ENCODE measurements at places on chromosomes 11 and 22.

DNA sequence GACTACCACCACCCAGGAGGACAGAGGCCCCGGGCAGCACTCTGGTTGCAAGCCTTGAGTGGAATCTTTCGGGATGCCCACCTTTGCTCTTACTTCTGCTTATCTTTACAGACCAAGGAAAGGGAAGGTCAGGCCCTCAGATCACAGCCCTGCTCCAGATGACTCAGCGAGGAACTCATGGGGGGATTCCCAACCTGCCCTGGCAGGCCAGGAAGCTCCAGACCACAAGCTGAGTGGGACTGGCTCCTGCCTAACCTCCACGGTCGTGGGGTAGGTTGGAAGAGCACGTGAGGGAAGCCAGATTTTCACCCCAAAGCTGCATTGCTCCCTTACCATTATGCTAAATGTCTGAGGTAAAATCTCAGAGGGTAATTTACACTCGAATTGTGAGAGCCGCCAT, 11.8 kb downstream of the TBC1D10A start:
- DNase-seq: no peak

GRCh38 chr11:121553389-121553788, 100.6 kb upstream of the SORL1-AS1 start:
- DNase-seq: no peak

DNA sequence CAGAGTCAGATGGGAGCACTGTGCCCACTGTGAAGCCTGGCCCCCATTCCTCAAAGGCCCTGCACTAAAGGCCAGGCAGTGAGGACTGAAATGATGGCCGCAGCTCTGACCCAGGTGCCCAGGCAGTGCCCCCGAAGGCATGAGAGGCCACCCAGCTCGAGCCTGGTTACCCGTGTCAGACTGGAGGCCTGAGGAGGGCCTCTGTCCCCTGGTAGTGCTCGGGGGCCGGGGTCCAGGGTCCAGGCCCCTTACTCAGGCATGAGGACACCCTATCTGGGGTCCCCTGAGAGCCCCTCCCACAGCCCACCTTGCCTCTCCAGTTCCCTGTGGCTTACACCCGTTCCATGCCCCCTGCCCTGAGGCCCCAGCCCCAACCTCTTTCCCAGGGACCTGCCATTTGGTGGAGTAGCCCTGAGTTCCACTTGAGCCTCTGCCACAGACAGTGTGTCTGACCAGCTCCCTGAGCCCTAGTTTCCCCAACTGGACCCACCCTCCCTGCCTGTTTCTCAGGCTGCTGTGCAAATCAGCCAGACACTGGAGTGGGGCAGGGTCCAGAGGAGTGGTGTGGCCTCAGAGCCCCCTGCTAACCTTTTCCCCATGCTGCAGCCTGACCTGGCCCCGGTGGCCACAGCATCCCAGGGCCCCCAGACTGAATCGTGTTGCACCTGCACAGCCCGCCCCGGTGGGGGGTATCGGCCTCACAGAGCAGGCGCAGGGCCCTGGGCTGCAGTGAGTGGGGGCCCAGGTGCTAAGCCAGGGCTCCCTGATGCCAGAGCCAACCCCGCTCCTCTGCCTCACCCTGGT, 10.8 kb upstream of the ANKRD13D start:
- DNase-seq: no peak

GRCh38 chr11:33266393-33267215, 9.4 kb downstream of the HIPK3 start:
- peak; percentile 37 for DNase-seq

- no peak for DNase-seq
Measured at GRCh38 chr22:30439226-30439625, 13.7 kb downstream of the MTFP1 start.

DNA sequence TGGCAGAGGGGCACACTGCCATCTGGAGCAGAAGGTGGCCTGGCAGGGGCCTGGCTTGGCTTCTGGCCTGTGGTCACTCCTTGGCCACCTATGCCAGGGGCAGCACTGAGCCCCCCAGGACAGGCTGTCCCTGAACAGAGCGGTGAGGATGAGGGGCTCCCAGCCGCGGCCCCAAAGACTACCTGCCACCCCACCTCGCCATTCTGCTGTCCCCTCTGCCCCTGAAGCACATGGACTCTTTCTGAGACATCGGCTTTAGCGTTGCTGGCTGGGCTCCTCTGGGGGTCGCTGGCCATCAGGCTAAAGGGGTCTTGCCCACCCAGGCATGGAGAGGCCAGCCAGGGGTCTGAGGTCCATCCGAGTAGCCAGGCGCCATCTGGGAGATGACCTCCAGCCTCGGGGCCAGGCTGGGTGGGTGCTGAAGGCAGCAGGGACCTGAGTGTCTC, 87.8 kb downstream of the WNT7B start:
- no peak for DNase-seq

GRCh38 chr11:35671396-35672127, 9.0 kb downstream of the TRIM44 start:
- no peak for DNase-seq

GRCh38 chr11:114082415-114082748, 22.9 kb downstream of the ZBTB16 start:
- DNase-seq: no peak

DNA sequence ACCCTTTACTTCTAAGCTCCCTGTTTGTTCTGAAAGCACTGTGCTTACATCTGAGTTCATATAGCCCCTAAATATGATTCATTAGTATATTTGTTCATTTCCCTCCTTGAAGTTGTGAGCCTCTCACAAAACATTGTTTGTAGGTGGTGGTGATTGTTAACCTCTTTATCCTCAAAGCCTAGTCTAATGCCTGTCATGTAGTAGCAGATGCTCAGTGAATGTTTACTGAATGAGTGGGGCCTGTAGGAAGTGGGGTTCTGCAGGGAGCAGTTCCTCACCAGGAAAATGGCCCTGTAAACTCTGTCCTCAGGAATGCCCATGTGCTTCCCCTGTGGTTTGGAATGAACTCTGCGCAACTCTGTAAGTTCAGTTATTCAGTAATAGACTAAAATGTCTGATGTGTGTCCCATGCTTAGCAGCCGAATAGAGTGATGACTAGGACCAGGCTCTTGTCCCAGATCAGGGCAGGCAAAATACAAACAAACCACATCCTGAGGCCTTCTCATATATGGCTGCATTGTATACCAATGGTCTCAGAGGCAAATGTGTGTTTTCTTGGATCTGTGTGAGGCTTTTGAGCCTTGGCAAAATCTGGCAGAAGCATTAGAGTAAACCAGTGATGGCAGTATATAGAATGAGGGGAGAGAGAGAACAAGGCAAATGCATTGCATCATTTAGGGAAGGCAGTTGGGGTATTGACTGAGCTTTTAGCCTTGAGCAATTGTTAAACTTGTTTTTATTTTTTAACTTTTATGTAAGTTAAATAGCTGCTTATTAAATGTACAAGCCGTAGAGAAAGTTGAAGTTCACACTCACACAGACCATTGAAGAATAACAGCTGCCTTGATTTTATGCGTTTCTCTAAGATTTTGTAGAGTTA, 91.4 kb upstream of the BIRC3 start:
- DNase-seq: no peak

DNA sequence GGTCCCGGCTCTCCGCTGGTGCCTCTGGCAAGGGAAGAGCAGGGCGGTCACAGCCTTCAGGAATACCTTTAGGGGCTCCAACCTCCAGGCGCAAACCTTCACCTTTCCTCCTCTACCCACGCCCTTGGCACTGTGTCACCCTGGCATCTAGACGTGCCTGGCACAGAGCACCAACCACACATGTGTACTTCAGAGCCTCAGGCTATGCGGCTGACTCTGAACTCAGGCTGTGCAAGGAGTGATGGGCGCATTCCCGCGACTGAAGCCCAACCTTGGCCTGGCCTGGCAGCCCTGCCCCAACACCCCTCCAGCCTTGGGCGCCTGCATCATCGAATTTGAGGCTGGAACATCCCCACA, 11.4 kb downstream of the SCARF2 start:
- DNase-seq: peak; percentile 33

DNA sequence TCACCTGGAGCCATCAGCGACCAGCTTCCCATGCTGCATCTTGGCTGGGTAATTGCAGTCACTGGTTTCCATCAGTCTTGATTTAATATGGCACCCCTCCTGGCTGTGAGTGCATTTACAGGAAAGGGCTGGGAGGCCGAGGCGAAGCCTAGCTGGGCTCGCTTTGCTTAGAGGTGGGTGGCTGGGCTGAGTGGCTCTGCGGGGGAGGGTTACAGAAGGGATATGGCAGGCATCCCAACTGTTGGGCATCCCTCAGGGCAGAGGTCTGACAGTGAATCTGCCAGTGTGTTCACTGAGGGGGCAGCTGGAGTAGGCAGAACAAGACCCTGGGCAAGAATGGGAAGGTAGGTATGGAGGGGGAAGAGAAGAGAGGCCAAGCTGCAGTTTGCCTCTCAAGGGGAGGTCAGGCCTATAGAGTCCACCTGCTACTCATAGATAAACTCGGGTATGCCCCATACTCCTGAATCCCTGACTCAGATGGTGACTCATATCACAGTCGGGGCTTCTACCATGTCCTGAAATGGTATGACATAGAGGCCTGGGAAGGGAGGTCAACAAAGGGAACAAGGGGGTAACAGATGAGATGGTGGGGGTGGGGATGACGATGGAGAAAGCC, 77.5 kb upstream of the PHOX2A start:
- DNase-seq: peak; percentile 10

GRCh38 chr11:19403196-19403895, 162.6 kb upstream of the E2F8 start:
- no peak for DNase-seq

DNA sequence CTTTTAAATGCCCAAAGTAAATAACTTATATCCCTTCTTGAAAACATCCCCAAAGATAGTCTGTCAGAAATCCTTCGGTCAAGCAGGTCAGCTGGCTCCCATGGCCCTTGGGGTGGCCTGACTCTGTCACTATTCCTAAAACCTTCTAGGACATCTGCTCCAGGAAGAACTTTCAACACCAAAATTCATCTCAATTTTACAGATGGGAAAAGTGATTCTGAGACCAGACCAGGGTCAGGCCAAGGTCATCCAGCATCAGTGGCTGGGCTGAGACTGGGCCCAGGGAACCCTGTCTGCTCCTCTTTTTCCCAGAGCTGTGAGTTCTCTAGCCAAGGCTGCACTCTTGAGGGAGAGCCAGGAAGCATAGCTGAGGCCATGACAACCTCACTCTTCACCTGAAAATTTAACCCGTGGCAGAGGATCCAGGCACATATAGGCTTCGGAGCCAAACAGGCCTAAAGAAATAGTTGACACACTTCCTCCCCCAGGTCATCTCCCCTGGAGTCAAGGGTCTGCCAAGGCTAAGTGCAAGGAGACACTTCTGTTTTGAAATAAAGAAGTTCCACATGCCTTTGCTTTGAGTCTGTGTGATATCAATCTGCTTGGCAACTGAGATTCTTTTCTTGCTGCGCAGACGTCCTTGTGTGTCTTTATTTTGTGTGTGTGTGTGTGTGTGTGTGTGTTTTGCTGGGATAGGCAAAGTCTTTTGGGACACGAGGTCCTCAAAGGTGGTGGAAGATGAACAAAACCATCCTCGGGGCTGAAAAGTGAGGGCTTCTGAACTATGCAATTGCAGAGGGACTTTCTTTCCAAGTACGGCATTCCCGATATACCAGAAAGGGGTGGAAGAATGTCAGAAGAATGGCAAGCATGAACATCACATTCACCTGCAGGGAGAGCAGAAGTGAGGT, 16.8 kb upstream of the PRG2 start:
- no peak for DNase-seq

DNA sequence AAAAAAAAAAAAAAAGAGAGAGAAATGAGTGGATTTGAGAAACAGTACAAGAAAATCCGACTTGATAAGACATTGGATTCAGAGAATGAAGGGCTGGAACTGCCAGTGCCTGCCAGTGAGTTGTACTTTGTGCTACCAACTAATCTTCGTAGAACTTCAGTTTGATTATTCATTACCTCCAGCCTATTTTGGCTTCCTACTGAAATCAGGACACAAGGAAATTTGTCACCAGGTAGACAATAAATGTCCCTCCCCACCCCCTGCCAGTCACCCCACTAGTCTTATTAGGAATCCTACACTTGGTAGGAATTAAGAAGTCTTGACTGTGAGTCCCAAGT, 21.4 kb upstream of the POLD3 start:
- DNase-seq: no peak

DNA sequence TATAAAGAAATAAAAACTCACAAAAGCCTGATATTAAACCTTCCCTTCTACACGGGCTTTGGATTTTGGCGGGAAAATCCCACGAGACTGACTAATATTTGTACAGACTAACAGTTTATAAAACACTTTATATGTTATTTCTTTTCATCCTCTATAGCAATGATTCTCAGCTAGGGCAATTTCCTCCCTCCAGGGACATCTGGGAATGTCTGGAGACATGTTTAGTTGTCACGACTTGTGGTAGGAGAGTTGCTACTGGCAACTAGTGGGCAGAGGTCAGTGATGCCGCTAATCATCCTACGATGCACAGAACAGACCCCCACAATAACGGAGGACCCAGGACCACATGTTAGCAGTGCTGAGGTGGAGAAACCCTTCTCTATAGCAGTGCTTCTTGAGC, 304.8 kb upstream of the PITPNB start:
- DNase-seq: no peak

DNA sequence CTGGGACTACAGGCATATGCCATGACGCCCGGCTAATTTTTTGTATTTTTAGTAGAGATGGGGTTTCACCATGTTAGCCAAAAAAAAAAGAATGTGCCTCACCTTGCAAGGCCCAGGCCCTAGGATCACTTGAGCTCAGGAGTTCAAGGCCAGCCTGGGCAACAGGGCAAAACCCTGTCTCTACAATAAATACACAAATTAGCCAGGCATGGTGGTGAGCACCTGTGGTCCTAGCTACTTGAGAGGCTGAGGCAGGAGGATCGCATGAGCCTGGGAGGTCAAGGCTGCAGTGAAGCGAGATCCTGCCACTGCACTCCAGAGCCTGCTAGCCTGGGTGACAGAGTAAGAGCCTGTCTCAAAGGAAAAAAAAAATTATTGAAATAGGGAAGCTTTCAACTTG, 8.1 kb upstream of the LDHC start:
- DNase-seq: no peak

- DNase-seq: no peak
Measured at GRCh38 chr11:1439341-1439740, 47.2 kb downstream of the MOB2 start.

- no peak for DNase-seq
Measured at GRCh38 chr11:18618342-18619025, 15.7 kb downstream of the SPTY2D1 start.

DNA sequence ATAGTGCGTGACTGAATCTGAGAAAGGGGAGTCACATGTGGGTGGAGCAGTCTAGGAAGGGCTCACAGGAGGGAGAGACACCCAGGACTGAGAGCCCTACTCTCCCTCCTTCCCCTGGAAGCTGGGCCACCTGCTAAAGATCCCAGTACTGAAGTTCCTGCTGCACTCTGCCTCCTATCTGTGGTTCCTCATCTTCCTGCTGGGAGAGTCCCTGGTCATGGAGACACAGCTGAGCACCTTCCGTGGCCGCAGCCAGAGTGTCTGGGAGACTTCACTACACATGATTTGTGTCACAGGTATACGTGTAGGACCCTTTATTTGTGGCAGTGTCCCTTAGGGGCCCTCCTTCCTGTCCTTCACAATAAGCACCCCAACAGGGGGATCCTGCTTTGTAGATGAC, 19.3 kb downstream of the ART5 start:
- DNase-seq: no peak

Data from GM23338 (cell line).